Hippocampal formation (tissue), 2 donors: ENCODE measurements at places on chromosomes 5 and 9.

- DNase-seq, result no peak
Observed at GRCh38 chr5:172988276-172988675, 4.7 kb downstream of the ATP6V0E1 start.

GRCh38 chr5:39399135-39400036, 25.4 kb downstream of the DAB2 start:
- DNase-seq, result no peak

DNA sequence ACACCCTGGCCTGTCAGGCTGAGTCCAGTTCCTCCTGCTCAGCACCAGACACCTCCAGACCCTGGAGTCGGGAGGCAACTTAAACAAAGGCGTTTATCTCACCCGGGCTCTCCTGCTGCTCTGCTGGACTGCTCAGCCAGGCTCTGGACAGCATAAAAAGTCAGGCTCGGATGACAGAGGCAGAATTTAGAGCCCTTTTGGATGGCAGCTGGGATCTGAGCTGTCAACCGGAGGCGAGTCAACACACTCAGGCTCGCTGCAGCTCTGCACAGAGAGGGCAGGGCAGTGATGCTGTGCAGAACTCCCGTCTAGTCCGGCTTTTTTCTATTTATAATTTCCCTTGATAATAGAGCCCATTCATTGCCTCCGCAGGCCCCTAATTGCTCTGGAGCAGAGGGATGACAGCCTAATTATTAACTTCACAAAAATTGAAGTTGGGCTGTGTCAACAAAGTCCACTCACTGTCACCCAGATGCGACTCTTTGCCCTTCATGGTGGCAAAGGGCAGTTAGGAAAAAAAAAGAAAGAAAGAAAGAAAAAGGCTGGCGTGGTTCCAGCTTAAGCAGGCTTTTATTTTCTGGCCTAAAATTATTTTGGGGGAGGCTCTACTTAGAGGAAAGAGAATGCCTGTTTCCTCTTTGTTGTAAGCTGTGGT, 37.6 kb downstream of the STC2 start:
- DNase-seq, result no peak

DNA sequence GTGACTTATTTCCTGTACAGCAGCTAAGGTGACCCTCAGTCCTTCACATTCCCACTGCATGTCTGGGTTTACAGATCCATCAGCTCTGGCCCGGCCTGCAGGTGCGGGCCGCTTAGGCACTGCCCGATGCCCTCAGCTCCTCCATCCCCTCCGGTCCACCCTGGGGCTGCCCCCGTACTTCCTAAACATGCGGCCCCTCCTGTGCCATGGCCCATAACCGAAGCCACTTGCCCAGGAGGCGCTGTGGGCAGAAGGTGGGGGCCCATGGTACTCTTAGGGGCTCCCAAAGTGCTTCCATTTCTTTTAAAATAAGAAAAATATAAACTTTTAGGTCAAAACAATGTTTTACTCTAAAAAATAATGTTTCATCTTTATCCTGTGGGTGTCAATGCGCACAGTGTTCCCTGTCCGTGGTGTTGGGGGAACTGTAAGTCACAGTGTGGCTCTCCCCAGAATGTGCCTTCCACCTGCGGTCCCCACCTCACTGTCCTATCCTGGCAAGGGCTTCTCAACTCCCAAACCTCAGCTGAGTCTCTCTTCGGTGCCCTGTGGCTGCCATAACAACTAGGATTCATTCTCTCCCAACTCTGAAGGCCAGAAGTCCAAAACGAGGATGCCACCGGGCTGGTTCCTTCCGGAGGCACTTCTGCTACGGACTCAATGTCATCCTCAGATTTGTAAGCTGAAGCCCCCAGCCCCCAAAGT, 132.7 kb upstream of the LPCAT1 start:
- no peak for DNase-seq

GRCh38 chr5:179112469-179113142, 52.4 kb downstream of the ZNF354C start:
- no peak for DNase-seq

- no peak for DNase-seq
Observed at GRCh38 chr5:123294544-123294943, 128.7 kb downstream of the CEP120 start.

GRCh38 chr9:86178503-86178902, 79.1 kb upstream of the GOLM1 start:
- no peak for DNase-seq

GRCh38 chr5:167843881-167844572, 447.4 kb upstream of the WWC1 start:
- no peak for DNase-seq

GRCh38 chr9:82488313-82489200, 500.0 kb downstream of the SPATA31D1 start:
- DNase-seq, result no peak

DNA sequence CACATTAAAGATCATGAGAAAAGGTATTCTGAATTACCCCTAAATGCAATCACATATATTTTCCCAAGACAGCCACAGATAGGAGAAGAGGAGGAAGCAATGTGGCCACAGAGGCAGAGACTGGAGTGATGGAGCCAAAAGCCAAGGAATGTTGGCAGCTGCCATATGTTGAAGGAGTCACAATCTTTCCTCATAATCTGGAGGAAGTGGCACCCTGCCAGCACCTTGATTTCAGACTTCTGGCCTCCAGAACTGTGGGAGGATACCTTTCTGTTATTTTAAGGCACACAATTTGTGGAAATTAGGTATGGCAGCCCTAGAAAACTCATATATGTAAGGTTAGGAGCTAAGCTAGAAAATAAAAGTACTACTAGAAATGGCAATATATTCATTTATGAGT, 139.9 kb upstream of the GAS1 start:
- DNase-seq, result no peak

DNA sequence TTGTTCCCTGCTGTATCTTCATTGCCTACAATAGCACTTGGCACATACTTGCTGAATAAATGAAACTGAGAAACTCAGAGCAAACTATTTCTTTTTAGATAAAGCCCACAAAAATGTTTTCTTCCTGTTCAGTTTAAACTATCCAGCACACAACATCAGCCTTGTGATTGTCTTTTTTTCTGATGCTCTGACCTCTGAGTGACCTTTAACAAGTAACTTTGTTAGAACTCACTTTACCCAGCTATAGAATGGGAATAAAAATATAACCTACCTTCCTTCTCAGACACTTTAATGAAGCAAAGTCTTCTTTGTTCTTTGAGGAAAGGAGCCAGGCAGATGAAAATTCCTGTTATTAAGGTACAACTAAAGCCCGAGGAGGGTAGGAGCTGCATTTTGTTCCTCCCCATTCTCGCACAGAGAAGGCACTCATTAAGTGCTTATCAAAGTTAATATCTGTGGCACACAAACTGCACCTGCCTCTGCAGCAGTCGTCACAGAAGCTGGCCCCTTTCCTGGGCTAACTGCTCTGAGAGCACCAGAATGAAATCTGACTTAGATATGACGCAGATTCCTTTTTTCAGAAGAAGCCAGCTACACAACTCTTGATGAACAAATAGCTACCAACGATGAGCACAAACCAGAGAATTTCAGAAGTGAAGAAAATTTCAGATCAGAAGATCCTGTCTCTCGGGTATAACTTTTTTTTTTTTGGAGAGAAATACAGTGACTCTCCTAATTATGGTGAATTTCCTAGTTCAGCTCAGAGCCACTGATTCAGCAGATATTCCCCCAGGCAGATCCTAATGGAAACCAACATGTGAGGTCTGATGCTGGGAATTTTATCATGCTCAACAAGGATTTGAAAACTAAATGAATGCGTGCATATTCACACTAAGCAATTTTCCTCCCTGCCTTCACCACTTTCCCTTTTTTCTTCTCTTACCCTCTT, 31.0 kb upstream of the NR3C1 start:
- DNase-seq, result no peak

GRCh38 chr9:126151031-126151685, 175.5 kb upstream of the MVB12B start:
- DNase-seq, result no peak

DNA sequence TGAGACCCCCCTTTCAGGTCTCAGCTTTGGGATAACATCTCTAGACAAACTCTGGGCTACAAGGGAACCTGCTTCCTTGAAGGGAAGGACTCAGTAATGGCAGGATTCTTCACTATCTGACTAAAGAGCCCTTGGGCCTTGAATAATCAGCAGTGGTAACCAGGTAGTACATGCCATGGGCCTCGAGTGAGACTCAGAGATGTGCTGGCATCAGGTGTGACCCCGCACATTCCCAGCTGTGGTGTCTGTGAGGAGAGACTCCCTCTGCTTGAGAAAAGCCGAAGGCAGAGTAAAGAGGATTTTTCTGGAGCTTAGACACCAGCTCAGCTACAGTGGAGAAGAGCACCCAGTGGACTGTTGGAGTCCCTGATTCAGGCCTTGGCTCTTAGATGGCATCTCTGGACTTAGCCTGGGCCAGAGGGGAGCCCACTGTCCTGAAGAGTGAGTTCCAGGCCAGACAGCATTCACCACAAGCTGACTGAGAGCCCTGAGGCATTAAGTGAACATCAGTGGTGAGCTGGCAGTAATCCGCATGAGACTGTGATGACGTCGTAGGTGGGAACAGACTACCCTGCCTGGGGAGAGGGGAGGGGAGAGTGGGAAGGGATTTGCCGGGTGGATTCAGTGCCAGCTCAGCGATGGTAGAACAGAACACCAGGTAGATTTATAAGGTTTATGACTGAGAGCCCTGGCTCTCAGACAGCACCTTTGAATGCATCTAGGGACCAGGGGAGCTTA, 5.3 kb upstream of the ZNF782 start:
- DNase-seq, result no peak

DNA sequence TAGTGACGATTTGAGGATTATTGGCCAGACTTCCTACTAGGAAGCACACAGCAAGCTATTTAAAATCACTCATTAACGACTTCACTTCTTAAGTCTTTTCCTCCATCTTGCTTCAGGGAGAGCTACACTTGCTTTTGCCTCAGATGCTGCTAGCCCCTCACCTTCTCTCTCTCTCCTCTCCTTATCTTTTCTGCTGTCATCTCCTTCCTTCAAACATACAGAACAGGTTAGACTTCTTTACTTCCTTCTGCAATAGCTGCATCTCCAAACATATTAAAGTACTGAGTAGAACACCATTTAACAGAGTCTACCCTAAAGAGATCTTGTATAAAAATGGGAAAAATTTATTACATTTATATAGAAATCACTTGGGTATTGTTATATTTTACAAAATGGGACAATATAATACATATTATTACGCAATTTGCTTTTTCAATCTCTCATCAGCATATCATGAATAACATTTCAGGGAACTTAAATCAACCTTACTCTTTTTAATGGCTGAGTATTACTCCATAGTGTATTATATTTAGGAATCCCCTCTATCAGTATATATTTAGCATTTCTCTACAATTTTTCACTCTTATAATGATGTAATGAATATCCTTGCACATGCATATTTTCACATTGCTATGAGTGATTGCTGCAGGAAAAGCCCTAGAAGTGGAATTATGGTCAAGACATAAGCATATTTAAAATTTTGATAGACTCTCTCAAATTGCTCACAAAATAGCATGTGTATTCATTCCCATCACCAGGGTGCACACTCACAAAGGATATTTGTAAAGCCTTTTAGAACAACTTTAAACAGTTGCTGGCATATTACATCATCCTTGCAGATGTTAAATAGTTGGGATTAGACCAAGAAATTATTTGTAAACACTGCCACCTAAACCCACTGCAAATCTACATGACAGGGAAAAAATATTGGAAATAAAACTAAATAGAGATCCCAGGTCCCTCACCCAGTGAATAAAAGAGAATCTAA, 164.5 kb upstream of the NFIB start:
- DNase-seq, result no peak

GRCh38 chr9:25377039-25377438, 301.2 kb downstream of the TUSC1 start:
- DNase-seq, result no peak

DNA sequence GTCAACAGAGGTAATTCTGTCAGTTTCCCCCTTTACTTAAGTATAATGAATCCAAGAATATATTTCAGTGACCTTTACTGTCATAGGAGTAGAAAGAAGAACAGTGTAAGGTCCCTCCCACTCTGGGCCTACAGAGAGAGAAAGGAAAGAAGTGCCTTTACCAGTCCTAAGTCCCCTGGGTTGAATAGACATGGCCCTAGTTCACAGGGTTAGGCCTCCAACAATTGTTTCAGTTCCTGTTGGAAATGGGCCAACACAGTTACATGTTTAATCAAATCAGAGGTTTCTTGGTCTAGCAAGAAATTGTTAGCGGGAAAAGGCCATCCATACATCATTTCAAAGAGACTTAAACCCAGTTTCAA, 605.6 kb downstream of the MTRR start:
- no peak for DNase-seq

DNA sequence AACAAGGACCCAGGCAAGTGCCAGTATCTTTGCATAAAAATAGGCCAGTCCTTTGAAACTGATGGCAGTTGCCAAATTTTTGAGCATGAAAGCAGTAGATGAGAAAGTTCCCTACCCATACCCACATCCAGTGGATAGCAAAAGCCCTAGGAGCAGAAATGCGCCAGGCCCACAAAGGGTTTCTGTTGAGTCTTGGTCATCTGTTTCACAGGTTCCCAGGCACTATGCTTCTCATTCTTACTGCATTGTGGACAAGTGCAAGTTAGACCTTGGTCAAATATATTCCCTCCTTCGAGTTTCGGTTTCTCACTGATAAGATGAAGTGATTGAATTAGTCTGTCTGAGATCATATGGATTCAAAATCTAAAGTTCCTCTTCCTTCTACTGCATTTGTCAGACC, 152.3 kb downstream of the NR3C1 start:
- no peak for DNase-seq

DNA sequence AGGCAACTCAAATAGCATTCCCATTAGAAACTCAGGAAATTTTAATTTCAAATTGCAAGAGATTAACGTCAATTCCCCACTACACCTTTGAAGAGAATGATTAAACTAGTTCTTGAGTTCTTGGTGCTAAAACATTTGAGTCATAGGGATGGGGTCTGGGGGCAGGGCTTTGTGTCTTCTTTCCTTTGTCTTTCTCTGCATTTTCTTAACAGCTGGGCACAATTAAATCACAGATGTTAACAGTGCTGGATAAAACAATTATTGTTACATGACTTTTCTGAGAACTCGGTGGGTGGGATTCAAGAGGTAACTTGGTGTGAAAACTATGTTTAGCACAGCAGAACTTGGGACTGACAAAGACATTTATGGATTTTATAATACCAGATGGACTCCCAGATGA, 351.9 kb upstream of the TNC start:
- no peak for DNase-seq

DNA sequence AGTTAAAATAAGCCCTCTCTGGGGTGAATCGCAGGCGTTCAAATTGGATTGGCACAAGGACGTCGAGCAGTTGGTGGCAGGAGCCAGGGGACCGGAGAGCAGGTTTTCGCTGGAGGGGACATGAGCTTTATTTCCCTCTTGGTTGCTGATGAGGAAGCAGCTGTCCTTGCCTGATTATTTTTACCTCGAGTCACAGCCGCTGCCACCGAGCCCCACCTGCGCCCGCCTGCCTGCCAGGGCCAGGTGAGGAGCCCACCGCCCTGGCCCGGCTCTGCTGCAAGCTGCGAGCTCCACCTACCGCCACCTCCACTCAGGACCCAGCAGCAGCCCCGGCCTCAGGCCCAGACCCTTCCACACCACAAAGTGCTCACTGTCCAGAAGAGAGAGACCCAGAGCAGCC, 9.0 kb upstream of the ADGRD2 start:
- DNase-seq, result no peak
